ENCODE measurements at places on chromosomes 11 and 22.

- DNase-seq = no peak
Observed at GRCh38 chr11:123461164-123461563, 31.1 kb downstream of the GRAMD1B start.

GRCh38 chr11:124724979-124725718 is 14.6 kb upstream of the NRGN start:
- no peak for DNase-seq

DNA sequence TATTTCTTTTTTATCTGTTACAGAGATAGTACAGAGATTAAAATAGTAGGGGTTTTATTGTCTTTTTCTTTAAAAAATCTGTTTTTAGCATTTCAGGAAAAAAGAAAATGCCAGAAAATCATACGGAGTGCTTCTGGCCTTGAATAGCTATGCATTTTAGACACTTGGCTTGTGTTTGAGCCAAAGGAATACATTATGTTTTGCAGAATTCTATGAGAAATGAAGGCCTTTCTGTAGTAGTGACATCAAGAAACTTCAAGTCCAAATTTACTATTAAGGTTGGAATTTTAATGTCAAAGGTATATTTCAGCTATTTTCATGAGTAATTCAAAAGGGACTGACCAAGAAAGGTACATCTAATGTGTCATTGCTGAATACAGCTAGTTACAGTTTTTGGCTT is 56.3 kb upstream of the DDI1 start:
- no peak for DNase-seq

DNA sequence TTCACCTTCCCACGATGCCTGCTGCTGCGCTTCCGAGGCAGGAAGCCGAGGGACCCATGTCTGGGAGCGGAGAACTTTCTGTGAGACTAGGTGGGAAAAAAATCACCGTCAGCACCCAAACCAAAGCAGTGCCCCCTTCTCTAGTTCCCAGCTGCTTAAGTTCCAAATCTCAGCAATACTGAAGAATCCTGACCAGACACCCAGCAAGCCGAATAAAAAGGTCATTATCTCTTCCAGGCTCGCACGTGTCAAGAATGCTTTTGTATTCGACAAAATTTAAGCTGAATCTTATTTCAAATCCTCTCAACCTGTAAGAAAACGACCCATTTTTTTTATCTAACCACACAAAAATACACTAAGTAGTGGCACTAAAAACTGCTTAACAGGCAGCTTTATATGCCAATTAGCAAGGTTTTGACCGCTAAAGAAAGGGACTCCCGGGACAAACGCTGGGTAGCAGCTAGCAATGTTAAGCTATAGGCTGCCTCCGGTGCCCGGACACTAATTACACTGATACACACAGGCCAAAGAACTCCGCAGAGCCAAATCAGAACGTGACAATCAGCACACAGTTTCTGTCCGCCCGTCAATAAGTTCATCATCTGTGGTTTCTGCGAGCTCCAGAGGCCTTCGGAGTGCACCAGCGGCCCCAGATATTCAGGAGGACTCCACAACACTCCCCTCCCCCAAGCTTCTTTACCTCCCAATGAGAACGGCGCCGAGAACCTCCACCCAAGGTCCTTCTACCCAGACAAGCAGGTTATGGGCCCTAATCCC is 728 bp downstream of the RPL3 start:
- DNase-seq = no peak

GRCh38 chr22:39559456-39560105 is 11.0 kb upstream of the CACNA1I start:
- DNase-seq = no peak

GRCh38 chr22:22882033-22882717 is 5.4 kb upstream of the IGLL5 start:
- no peak for DNase-seq

- no peak for DNase-seq
Observed at GRCh38 chr11:116329354-116330090, 443.3 kb downstream of the BUD13 start.

DNA sequence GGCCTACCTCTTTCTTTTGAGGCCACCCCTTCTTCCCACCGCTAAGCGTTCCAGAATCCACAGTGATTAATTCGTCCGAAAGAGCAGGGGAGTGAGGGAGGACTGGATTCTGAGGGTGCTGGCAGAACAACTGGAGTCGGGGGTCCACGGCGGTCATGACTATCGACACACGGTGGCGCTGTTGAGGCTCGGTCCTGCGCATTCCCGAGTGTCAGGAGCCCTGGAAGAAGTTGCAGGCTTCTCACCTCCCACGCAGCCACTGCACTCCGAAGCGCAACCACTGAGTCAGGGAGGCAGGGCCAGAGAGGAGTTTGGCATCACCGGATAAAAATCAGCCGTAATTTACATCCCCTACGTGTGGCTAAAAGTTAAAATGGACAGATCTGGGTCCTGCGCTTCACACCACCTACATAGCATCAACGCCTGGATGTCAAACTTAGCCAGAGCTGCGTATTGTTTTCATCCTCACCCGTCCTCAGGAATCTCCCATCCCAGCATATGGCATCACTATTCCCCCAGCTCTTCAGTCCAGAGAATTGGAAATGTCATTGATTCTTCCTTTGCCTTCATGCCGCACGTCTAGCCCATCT is 10.7 kb upstream of the CTSF start:
- peak; percentile 81 for DNase-seq

- DNase-seq = peak; percentile 67
Observed at GRCh38 chr11:15327786-15328231, 213.1 kb downstream of the INSC start.

GRCh38 chr22:48953103-48953720 is 874.5 kb downstream of the BRD1 start:
- DNase-seq = peak; percentile 12

- no peak for DNase-seq
Observed at GRCh38 chr11:8839306-8839956, 71.6 kb upstream of the AKIP1 start.

DNA sequence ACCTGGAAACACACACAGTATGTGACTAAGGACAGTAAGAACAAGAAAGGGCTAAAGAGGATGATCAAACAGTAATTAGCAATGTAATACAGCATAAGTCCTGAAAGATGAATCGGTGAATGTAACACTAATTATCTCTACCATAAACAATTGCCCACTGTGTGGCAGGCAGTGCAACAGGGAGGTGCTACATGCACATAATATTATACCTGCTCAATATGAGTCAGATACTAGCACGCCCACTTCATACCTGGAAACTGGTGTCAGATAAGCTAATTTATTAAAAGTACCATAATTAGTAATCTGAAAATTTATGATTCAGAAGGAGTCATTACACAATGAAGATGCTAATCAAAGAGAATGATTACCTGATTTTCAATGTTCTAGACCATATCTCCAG is 14.9 kb downstream of the CASP12 start:
- no peak for DNase-seq

All from right lobe of liver (tissue), 6 donors.